ENCODE measurements at places on chromosomes 12 and 14.
A peak's percentile ranks its signal among the peaks of the same experiment; 100 is the strongest.

- no peak for DNase-seq
Observed at GRCh38 chr12:49631336-49631907, 8.1 kb downstream of the PRPF40B start.

DNA sequence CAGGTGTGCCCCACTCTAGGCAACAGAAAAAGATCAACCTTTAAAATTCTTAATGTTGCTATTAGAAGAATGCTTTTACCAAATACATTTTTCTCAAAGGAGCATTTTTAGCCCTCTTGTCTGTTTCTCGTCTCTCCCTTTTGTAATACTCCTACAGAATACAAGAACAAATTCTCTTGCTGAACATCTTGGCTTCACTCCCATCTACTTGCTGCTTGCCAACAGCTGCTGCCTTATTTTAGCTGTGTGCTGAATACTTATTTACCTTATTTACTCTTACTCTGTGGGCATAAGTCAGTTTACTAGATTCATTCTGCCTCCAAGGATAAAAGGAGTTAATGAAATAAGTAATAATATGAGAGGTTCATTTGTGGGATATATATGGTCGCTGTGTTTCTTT lies 70.8 kb downstream of the POLR3B start:
- DNase-seq, result no peak

DNA sequence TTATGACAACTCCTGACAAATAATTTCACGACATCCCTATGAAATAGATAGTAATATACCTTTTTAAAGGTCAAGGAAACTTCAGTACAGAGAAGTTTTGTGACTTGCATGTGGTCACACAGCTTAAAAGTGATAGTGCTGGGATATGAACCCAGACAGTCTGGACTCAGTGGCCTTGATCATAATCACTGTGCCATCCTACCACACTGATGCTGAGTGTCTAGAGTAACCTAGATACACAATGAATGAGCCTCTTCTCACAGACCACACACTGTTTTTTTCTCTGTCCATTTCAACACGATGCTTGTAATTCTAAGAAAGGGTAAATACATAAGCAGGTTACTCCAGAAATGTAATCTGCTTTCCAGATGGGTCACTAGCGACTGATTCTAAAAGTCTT lies 88.2 kb downstream of the SYNE2 start:
- DNase-seq, result no peak

DNA sequence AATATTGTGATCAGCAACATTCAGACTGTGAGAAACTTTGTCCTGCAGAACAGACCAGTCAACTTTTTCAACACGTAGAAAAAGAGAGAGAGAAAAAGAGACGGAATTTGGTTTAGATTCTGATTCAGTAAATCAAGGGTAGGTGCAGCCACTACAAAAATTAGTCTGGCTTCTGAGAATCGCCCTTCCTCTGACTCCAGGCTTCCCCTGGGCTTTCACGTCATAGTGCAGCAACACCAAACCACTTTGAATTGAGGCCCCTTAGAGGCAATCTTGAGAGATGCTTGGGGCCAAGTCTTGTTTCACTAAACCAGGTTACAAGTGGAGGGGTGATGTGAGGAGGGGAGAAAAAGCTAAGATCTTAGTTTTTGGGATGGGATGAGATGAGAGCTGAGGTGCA lies 37.5 kb upstream of the PTGR2 start:
- DNase-seq, result no peak

GRCh38 chr14:105413544-105413886 lies 6.1 kb upstream of the MTA1 start:
- no peak for DNase-seq

DNA sequence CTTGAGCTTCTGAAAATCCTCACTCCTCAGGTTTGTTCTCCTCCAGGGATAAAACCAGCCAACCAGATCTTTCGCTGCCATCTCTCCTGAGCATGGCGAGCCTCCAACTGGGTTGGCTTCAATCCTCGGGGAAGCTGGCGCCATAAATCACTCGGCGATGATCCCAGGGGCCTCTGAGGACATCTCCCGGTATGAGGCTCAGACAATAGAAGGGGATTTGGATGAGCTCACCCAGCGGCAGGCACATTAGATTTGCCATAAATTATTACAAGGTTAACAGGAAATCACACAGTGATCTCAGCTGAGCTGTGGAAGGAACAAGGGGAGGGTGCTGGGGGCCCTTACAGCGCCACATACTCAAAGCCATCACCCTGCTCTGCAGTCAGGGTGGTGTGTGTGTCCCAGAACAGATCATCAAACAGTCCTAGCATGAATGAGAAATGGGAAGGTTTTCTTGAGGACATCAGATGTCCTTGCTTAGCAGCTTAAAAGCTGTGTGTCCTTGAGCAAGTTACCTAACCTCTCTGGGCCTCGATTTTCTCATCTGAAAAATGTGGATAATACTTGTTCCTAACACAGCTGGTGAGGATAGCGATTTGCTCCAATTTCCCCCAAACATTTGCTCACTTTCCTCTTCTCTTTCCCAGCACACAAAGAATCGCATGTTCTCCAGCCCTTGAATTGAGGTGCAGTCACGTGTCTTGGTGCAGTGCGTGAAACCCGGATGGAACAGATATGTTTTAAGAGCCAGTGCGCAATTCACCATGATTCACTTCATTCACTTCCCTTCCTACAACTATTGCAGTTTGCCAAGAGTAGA lies 142.8 kb downstream of the SCARB1 start:
- DNase-seq, result peak; percentile 73

GRCh38 chr14:103728721-103729120 lies 13.1 kb downstream of the ZFYVE21 start:
- DNase-seq, result no peak

GRCh38 chr12:15842108-15842507 lies 40.1 kb upstream of the STRAP start:
- DNase-seq, result no peak

DNA sequence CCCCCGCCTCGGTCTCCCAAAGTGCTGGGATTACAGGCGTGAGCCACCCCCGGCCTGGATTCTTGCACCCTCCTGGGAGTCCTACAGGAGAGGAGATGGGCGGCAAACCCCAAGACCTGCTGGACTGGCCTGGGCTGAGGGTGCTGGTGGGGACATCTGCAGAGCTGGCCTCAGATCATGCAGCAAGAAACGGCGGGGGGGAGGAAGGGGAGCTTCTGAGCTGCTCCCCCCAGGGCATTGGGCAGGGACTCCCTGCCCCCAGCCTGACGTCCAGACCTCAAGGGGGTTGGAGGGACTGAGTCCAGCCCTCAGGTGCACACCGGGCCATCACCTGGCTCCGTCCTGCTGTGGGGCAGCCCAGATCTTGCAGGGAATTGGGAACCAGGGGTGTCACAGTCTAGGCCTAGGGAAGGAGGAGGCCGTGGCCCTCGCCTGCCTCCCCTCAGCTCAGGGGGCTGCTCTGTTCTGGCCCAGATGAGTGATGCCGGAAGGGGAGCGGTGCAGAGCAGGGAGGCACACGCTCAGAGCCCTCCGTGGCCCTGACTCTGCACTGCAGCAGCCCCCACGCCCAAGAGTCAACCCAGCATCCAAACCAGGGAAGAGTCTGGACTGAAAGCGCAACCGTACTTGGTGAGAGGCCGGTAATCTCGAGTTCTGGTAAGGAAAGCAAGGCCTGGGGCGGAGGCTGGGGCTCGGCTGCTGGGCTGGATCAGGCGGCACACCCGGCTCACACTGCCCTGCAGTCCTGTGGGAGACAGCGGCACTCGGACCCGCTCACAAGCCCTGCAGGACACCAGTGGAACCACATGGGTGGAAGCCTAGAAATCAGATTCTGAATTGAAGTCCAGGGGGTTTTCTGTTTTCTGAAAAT lies 8.9 kb upstream of the AMN start:
- no peak for DNase-seq

DNA sequence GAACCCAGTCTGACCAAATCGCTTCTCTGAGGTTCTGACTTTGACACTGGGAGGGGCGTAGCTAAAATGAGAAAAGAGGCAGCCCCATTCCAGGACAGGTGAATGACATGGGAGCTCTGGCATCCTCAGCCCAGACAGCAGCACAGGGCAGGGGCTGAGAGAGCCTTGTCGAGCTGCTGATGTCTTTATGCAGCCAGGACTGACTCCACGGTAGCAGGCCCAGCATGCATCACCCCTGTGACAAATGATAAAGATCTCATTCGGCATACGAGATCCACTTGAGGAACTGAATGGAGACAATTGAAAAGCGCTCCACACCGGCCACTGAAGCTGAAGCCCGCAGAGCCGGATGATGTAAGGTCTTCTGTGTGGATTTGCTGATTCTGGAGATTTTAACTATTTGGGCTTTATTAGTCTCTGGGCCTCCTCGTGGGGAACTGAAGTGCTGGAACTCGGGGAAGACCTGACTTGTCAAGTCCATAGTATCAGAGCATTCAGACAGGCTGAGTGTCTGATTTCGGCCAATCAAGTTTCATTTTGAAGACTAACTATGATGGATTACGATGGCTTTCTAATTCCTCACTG lies 56.9 kb upstream of the MAP1LC3B2 start:
- no peak for DNase-seq

GRCh38 chr12:117189725-117190209 lies 503 bp downstream of the FBXO21 start:
- DNase-seq, result no peak

GRCh38 chr12:122946690-122947341 lies 19.4 kb downstream of the ABCB9 start:
- no peak for DNase-seq
